ENCODE measurements at places on chromosomes 2 and 18.

DNA sequence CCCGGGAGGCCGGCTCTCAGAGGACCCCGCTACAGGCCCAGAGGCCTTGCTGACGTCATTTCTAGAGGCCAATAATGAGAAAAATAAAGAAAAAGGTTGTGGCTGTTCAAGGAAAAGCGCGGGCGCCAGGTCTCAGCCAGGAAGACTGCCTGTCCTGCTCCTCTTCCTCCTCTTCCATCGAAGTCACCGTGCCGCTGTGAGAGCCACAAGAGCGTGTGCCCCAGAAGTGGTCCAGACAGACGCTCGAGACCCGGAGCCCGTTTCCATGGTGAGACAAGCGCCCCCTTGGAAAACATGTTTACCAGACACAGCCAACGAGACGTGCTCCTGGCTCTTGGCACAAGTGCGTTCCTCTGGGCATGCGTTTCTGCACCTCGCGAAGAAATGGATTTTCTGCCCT, 210.5 kb downstream of the HDAC4 start:
- DNase-seq, result no peak

GRCh38 chr18:23548275-23548674, 38.0 kb downstream of the NPC1 start:
- no peak for DNase-seq

DNA sequence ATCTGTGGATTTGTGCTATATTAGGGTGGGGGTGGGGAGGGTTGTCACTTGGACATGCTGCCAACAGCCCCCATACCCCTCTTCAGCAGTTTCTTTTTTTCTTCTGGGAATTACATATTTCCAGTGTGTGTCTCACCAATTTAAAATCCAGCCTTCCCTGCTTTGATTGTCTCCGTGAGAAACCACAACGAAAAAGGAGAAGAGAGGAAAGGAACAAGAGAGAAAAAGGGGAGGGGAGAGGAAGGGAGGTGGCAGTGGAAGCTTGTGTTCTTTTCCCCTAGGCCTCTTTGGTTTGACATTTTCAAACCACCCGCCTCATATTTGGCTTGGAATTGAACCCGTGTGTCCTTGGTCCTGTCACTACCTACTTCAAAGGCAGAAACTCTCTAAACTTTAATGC, 860 bp downstream of the CTNNA2 start:
- no peak for DNase-seq

- DNase-seq, result no peak
Observed at GRCh38 chr2:197383825-197384224, 51.0 kb downstream of the SF3B1 start.

GRCh38 chr2:112730216-112730615, 9.4 kb downstream of the NT5DC4 start:
- no peak for DNase-seq

DNA sequence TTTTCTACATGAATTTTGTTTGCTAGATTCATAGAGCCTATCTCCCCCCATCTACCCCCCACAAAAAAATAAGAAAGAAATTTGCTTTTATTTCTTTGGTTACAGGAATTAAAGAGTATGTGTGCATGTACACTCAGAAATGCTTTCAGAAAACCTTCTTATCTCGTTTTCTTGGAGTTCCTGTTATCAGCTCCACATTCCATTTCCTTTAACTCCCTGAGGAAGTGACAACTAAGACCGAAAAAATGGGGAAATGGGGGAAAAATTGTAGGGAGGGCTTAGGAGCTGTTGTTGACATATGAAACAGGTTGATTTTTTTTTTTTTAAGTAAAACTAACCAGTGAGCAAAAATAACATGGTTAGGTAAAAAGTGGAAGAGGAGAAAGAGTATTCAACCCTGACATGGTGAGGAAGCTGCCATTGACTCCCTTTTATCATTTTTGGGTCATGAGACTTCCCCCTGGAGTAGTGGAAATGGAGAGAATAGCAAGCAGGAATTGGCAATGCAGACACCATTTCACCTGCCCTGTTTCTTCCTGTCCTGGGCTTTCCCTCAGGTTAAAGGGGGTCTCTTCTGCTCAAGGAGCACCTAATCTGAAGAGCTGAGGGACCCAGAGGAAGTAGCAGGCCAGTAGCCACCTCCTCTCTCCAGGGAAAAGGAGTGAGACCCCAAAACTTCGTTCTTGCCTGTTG, 93.5 kb downstream of the OSBPL6 start:
- no peak for DNase-seq

DNA sequence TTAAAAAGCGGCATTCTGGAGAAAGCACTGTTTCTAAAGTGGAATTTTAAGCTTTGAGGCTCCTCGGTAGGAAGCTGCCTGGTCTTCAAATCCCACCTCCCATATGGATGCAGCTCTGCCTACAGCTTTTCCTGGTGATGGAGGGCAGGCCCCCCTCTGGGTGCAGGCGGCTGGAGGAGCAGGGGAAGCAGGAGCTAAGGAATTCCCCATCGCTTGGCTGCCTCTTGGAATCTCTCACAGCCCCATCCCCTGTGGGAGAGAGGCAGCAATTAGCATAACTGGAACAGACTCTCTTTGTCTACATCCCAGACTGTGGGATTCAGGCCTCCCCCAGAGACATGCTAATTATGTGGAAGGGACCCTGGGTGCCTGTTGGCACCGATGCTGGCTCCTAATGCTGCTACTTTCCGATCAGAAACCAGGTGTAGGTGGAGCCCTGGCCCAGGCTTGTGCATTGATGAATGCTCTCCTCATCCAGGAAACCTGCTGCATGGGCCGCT, 51.3 kb downstream of the LIPG start:
- DNase-seq, result no peak

GRCh38 chr2:70474256-70474848, 79.3 kb downstream of the TGFA start:
- no peak for DNase-seq

GRCh38 chr18:3798032-3798431, 348.1 kb downstream of the TGIF1 start:
- DNase-seq, result no peak

GRCh38 chr2:152682663-152683062, 34.6 kb downstream of the PRPF40A start:
- no peak for DNase-seq

DNA sequence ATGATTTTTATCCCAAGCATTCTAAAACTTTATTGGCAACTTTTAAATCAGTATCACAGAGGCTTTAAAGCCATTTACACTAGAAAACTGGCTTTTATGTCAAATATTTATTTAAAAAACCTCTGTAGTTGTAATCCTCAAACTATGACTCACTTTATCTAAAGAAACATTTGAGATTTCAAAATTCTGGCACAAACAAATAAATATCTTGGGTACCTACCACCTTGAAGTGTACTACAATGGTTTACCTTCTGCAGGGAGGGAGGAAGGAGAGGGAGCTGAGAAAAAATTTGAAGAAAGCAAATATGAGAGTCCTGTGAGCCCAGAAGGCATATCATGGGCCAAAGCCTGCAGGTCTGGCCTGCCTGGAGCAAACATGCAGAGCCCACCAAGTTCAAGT, 155.6 kb downstream of the NCKAP5 start:
- DNase-seq, result no peak

DNA sequence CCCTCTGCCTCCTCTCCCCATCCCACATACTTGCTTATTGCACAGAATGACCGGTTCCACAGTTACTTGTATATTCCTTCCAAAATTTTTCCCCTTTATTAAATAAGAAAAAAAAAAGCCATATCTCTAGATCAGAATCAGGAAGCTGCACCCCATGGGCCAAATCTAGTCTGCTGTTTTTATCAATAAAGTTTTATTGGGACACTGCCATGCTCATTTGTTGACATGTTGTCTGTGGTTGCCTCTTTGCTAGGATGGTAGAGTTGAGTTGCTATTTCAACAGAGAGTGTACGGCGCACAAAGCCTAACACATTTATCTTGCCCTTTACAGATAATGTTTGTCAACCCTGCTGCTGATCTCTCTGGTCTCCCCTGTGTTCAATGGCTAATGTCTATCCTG, 15.8 kb upstream of the PIEZO2 start:
- DNase-seq, result no peak

DNA sequence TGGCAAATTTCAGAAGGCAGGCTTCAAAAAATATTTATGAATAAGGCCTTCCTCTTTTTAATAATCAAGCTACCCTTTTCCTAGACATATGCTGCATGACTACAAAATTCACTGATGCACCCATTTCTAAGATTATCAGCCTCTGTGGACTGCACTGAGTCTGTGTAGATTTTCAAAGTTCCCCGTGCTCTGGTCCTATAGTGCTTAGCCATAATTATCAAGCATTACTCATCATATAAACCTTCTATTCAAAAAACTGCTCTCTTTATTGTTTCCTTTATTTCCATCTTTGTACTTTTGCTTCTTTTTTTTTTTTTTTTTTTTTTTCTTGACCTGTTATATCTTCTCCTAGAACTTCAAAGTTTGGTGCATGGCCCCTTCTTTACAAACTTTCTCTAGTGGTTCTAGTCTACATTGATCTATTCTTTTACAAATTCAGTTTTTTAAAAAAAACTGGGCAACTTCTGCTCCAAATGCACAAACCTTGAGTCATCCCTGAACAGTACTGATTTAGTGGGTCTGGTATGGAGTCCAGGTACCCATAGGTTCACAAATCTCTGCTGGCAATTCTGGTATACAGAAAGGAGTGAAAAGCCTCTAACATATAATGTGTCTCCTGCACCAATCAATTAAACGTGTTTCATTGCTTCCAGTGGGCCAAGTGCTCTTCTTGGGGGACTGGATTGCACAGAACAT, 481.9 kb downstream of the NUP35 start:
- no peak for DNase-seq

GRCh38 chr2:40432921-40433483, 18.9 kb downstream of the SLC8A1 start:
- DNase-seq, result no peak

DNA sequence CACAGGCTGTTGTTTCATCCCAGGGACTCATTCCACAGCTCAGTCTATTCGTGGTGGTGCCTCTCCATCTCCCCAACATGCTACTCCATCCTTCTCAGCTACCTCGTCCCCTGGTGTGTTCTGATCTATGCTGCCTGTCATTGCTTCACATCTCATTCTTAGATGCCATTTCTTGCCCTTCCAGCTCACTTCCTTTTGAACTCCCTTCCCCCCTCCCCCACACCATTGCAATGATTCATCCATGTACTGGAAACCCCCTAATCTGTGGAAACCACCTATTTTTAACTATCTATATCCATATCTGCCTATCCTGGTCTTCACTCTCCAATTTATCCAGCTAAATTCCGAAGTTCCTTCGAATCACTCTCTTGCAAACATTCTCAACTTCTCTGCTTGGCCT, 65.7 kb upstream of the PARD3B start:
- peak; percentile 7 for DNase-seq

GRCh38 chr18:34370704-34371395, 146.1 kb upstream of the NOL4 start:
- DNase-seq, result no peak

DNA sequence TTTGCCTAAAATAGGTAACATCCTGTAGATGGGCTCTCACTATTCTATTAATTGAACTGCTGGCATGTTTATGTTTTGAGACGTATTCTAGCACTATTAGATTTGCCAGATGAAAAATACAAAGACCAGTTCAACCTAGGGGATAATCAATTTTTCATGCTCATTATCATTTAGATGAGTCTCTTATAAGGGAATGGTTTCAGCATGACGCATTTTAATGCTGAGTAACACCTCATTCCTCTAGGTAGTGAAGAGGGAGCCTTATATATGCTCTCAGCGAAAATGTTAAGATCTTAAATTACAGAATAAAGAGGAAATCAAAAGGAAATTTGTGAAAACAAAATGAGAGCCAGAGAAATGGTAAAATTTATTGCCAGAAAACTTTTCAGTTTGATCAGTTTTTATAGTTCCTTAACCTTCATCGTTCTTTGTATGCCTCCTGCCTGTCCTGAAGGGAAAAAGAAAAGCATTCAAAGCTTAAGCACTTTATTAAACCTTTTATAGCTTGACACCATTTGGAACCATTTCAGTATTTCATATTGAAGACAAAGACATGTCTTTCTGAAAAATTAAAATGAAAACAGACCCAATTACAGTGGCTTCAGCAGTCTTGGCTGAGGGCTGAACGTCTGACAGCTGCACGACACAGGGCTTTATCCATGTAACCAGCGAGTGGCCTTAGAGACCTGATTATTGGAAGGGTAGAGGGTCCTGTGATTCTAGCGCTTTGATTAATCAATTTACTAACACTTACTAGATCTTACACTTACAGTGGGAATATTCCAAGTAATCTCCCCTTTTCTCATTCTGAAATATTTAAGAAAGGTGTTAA, 112.8 kb downstream of the ADCYAP1 start:
- DNase-seq, result no peak

DNA sequence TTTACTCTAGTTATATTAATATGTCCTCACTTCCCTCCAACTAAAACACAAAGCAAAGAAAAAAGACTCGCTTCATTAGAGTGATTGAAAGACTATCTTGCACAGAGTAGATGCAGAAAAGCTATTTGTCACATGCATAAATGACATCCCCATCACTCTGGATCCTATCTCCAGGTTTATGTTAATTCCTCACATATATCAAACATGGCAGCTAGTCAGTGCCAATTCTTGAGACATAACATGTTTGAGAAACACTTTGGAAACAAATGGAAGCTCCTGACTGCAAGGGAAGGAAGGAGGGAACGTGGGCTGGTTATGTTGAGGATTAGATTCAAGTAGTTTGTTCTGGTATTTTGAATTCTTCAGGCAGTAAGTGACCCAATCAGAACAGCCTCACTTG, 89.8 kb upstream of the BCL2L11 start:
- no peak for DNase-seq

DNA sequence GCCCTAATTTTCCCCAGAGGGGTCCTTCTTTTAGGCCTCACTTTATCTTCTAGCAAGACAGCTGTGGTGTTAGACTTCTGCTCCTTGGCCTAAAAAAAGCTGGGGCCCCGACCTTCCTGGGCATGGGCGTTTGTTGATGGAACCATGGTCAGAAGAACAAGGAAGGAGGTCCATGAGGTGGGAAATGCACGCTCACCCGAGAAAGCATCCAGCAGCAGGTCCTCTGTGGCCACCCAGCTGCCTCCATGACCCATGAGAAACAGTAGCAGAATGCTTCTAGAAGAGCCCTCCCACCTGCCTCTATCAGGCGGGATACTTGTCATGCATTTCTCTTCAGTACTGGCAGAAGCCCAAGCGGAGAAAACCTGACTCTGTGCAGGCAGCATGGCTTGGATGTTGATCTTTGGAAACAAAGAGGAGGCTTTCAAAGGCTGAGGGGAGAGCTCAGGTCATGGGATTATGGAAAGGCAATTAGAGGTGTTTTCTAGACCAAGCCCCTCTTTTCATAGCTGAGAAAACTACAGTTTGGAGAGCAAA, 249.1 kb downstream of the FAM210A start:
- no peak for DNase-seq

DNA sequence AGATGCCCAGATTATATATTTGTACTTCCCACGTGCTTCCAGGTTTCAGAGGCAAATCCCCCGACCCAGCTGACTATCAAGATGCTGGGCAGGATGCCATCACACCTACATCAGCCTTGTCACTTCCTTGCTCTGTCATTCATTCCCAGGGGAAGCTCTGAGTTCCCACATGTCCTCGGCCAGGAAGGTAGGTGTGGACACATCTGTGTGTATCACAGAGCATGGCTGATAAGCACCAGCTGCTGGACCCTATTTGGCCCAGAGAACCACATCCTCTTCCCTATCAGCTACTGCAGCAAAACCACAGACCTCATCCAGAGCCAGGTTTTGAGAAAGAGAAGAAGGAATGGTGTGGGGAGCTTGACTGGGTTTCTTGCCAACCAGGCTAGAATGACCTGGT, 31.9 kb upstream of the ITGA6 start:
- DNase-seq, result no peak

- DNase-seq, result no peak
Observed at GRCh38 chr2:9595746-9596145, 35.1 kb downstream of the YWHAQ start.

Data from Calu3 (cell line).